Cerebellar nuclear complex (tissue), 1 donor: ENCODE measurements at places on chromosomes 7 and 10.

DNA sequence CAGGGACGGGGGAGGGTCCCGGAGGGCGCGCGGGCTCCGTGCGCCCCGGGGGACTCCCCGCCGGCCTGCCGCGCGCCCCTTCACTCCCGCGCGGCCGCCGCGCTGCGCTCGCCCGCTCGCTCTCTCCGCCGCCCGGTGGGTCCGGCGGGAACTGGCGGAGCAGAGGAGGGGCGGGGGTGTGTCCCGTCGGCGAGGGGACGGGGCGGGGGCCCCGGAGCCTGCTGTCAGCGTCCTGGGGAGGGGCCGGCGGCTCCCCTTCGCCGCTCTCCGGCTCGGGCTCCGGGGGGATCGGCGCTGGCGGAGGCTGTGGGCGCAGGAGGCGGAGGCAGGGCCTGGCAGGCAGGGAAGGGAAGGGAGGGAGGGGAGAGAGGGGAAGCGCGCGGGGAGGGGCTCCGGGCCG, at the start of gene SH3PXD2A:
TSS of gene SH3PXD2A (minus strand) at position 153 of the 400 bp plus-strand sequence. CDS start 310 bp downstream, outside the sequence.
- DNase-seq: no peak

GRCh38 chr7:129525225-129525862, 23.0 kb downstream of the SMKR1 start:
- DNase-seq: no peak

DNA sequence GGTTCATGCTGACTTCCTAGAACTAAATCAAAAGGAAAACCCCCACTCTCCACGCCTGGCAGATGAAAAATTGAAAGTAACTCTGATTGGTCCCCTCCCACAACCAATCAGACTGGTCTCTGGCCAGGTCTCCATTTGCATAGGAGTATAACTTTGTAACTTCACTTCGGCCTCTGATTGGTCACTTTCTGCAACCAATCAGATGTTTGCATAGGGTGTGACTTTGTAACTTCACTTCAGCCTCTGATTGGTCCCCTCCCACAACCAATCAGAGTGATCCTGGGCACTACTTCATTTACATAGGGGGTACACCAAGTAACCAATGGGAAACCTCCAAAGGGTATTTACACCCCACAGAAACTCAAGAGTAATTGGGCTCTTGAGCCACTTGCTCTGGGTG, 306.6 kb upstream of the PFKP start:
- DNase-seq: no peak

DNA sequence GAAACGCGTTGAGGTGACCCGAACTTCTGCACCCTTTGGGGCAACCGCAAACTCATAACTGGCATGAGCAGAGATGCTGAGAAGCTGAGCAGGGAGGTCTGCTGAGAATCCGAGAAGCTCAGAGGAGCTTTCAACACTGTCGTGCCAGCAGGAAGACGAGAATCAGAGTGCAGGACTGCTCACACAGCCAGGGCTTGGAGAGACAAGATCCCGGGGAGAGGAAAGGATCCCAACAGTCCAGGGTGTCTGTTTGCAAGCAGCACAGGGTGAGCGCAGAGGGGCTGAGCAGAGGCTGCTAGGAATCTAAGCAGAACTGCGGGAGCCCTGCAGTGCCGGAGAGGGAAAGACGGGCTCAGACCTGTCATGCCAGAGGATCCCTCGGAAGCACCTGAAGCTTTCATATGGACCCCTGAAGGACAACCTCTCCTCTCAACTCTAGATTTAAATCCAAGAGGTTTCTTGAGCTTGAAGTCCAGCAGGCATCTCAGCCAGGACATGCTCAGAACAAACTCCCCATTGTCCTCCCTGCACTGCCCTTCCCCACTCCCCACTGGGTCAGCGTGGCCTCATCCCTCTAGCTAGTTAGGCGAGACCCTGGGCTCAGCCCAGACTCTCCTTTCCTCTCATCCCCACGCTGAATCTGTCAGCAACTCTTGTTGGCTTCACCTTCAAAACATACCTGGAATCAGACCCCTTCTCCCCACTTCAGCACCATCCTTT, 40.7 kb downstream of the FOXL3 start:
- no peak for DNase-seq

- DNase-seq: no peak
These were observed 47.7 kb upstream of the MDFIC start for GRCh38 chr7:114874170-114874569.

GRCh38 chr10:88385601-88386203, 197.4 kb downstream of the RNLS start:
- DNase-seq: no peak

- DNase-seq: no peak
These were observed 374.6 kb downstream of the SUGCT start for GRCh38 chr7:40509287-40509996.

DNA sequence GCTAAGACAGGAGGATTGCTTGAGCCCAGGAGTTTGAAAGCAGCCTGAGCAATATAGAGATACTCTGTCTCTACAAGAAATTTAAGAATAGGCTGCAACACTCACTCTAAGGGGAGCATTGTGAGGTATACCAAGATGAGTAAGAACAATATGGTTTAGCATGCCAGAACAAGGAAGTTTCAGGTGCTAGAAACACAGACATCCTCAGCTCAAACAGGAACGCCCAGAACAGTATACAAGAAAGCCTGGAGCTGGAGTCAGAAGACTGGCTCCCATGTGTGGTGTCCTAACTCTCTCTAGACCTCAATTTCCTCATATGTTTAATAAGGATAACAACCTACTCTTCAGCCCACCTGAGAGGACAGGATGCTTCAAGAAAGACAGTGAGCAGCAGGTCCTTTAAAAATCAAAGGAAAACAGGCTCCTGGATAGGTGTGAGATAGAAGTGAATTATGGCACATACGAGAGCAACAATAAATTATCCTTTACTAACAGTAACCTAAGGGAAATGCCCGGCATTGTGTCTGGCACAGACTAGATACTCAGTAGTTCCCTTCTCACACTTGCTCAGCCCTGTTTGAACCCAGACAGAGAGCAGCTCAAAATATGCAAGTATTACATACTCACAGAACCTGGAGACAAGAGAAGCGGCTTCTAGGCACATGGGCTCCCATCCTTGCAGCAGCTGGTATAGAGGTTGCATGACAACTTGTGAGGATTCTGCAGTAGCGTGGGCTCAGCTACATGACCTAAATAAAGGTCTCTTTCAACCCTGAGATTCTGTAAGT, 45.4 kb downstream of the KAT6B start:
- no peak for DNase-seq

DNA sequence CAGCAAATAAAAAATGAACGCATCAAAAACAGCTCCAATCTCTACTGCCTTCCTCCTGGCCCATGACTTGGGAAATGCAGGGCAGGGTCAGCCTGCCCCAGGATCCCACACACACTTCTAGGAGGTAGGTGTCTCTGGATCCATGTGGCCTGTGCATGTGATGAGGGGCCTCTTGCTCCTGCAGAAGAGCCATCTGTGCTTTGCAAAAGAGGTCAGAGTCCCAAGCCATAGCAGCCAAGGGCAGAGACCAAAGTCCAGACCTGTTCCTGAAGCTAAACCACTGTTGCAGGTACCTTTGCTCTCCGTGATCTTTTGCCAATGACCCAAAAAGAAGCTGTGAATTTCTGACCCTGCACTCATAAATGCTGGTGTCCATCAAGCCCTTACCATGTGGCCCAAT, 57.1 kb downstream of the KCNMA1 start:
- DNase-seq: no peak

GRCh38 chr7:70092314-70093204, 494.3 kb downstream of the AUTS2 start:
- no peak for DNase-seq
